Epithelial cell of alveolus of lung (primary cell): ENCODE measurements at places on chromosomes 5 and 9. TPM values are rescaled to one million over a fixed set of nuclear protein-coding genes. Genes with fewer than 3 reads are reported as not detected.

KCNV2 gene
- total RNA-seq: not detected in 2 replicates

FGF10 gene
- total RNA-seq: 0.13 and 40.6 TPM in 2 replicates

FCN2 gene
- total RNA-seq: not detected in 2 replicates

CTXN3 gene
- not detected in 2 replicates for total RNA-seq

NNT gene
- 29.9 and 45.4 TPM in 2 replicates for total RNA-seq

TJP2 gene
- total RNA-seq: 22.1 and 28.2 TPM in 2 replicates

DCANP1 gene
- total RNA-seq: not detected in 2 replicates
